Right hindlimb (tissue), 1 donor: ENCODE measurements at places on chromosomes 6 and 20.

- no peak for DNase-seq
Observed at GRCh38 chr6:80227545-80228105, 121.2 kb downstream of the BCKDHB start.

DNA sequence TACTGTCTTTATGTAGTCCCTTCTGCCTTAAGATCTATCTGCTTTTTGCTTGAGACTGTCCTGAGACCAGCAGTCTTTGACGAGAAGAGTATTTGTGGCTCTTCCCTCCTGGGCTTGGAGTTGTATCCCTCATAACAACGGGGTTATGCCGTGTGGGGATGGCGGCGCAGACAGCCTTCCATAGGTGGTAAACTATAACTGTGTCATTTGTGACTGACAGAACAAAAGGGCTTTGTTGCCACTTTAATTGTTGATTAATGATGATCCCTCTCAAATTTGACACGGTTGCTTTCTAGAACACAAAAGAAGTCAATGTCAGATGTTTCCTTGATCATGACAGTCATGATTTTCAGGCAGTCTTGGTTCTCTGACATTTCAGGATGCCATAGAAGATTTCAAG is 196.6 kb downstream of the JARID2 start:
- no peak for DNase-seq

DNA sequence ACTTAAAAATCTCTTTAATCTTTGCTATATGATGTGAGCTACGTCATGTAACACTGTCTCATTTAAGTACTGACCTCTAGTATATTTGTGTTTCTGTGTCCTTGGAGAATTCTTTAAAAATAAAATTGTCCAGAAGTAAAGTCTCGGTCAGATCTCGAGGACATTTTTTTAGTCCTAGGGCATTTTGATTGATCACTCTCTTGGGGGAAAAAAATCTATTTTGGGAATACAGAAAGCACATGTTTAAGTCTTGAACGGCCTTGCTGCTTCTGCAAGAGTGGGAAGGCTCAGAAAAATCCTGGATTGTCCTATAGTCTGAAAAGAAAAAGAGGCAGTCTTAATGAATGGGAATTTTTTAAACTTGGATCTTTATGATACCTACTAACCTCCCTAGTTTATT is 234.3 kb downstream of the UTRN start:
- no peak for DNase-seq

DNA sequence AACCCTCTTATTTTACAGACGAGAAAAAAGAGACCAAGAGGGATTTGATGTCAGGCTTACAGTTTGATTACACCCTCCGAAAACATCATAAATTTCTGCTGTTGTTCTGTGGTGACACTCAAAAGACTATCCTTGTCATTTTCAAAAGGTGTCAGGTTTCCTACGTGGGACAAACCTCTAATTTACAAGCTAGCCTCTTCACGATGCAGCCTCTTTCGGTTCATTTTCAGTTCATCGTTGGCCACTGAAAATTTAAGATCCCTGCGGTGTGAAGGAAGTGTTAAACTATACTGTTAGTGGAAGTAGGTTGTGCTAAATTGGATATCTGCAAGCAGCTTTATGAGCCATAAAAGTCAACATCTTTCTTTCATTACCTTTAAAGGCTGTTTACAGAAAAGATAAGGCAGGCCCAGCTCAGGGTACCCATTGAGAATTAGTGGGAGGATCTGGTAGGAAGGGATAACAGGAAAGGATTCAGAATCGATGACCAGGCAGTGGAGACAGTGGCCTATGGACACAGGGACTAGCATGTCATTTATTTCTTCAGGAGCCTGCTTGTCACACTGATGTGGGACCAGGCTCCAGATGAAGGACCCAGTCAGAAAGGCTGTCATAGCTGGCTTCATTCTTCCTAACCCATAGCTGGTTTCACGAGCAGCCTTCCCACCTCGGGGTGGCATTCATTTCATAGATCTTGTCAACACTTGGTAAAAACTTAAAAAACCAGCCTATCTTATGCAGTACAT is 329.1 kb upstream of the SOX4 start:
- DNase-seq, result no peak

GRCh38 chr6:129475477-129476247 is 234.3 kb downstream of the ARHGAP18 start:
- DNase-seq, result no peak

- DNase-seq, result peak; percentile 50
Observed at GRCh38 chr6:35181308-35181932, 32.3 kb upstream of the SCUBE3 start.

- DNase-seq, result no peak
Observed at GRCh38 chr20:58567437-58567836, 52.2 kb upstream of the APCDD1L start.

- DNase-seq, result no peak
Observed at GRCh38 chr6:18207949-18208348, 52.7 kb downstream of the KDM1B start.

- no peak for DNase-seq
Observed at GRCh38 chr6:134406311-134406710, 88.4 kb upstream of the SGK1 start.

GRCh38 chr6:31907158-31907813 is 5.4 kb upstream of the ZBTB12 start:
- no peak for DNase-seq
